ENCODE measurements at places on chromosomes 4 and X.

DNA sequence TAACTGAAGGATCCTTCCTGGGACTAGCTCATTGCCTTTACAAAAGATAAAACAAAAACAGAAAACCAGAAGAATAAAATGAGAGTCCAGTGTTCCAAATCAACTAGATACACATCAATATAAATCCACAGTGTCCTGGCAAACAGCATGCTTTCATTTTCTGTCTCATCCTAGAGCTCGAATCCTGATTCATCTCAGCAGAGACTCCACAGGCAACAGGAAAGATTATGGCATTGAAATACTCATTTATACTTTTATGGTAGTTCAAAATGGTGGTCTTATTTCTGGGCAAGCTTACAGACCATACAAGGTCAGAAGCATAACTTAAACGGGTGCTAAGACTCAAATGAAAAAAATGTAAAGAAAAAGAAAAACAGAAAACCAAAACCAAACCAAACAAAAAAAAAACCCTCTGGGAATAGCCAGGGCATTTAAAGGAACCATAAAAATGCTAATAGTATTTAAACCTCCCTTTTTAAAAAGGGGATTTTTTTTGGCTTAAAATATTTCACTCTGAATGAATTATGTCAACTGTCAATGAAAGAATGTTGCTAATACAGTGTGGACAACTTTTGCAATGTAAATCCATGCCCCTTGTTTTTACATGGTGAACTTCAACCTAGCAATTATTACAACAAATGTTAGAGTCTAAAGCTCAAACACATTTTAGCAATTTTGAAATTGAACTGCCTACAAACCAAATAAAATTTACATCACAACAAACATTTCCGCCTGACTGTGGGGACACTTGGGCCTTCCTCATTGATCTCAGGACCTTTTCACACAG lies 57.9 kb downstream of the GPR101 start:
- no peak overlapping the region for H3K27ac ChIP-seq
- no peak overlapping the region for H3K4me3 ChIP-seq
- peaks cover 2% of the 10 kb centered on the region for H3K36me3 ChIP-seq
- H3K27me3 ChIP-seq: no peaks in the 10 kb centered on the region
- DNase-seq: no peak

DNA sequence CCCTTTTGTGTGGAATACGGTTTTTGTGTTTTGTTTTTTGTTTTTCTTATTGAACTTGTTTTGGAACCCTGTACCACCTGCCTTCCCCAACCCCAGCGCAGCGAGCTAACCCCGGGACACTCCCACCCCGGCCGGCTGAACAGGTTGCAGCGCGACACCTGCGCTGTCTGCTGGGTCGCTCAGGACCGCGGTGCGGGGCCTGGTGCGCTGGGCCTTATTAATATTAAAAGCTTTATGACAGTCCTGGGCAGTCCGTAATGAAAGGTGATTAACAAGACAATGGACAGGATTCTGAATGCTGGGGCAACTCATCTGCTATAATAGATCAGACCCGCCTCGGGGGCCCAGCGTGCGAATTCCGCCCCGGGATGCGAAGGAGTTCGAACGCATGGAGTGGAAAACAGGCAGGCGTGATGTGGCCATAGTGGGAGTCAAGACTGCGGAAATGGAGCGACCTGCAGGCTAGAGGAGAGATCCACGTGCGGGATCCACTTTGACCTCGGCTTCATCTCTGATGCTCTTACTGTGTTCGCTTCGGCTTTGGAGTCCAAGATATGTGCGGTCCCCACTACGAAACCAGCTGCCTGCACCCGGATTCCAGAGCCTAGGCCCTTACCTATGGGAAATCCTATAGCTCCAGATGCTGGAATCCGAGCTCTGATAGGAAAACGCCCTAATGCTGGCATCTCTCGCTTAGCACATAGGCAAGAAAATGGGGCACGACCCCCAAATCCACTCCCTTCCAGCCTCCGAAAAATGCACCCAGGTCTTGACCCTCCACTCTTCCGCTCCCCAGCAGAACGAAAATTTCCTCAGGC lies 69.0 kb upstream of the TMEM33 start:
- H3K4me3 ChIP-seq: peak overlapping the region; percentile 15
- H3K27ac ChIP-seq: no peak overlapping the region
- no peak for DNase-seq
- peaks cover 3% of the 10 kb centered on the region for H3K36me3 ChIP-seq
- peaks cover 12% of the 10 kb centered on the region for H3K4me1 ChIP-seq
- peaks cover 75% of the 10 kb centered on the region for H3K27me3 ChIP-seq

GRCh38 chr4:108919226-108919893 lies 156.5 kb upstream of the ETNPPL start:
- DNase-seq: no peak
- peaks cover 8% of the 10 kb centered on the region for H3K27me3 ChIP-seq
- no peaks in the 10 kb centered on the region for H3K4me1 ChIP-seq
- no peak overlapping the region for H3K27ac ChIP-seq
- H3K36me3 ChIP-seq: no peaks in the 10 kb centered on the region

DNA sequence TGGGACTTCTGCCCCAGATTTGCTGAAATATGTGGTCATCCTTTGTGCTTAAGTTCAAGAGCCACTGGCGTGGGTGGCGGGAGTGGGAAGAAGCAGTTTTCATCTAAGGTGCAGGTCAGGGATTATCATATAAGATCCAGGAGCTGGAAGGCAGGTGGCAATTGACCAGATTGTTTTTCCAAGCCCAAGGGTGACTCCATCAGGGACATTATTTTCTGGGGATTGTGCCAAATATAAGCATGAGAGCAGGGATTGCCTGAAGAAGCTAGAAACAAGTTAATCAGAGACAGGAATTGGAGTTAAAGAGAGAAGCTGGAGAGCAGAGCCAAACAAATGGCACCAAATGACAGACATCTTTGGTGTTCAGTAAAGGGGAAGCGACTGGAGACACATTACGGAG lies 19.4 kb upstream of the SEL1L3 start:
- no peaks in the 10 kb centered on the region for H3K4me1 ChIP-seq
- H3K27me3 ChIP-seq: peaks cover 6% of the 10 kb centered on the region
- no peak overlapping the region for H3K27ac ChIP-seq
- no peaks in the 10 kb centered on the region for H3K36me3 ChIP-seq
- no peak for DNase-seq

DNA sequence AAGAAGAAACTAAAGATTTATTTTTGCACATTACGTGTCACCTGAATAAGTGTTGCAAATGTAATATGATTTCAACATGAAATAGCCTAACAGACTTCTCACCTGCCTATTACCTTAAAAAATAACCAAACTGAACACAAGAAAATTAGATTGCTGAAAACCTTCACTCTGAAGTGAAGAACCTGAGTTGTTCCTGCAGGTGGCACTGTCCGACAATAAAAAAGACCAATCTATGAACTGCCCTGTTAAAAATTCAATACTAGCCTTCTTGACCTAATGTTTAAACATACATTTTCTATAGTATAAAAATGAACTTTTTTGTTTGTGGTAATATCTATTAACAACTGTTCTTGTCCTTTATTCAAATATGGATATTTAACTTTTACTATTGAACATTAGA lies 69.2 kb upstream of the PNPLA4 start:
- no peak overlapping the region for H3K4me3 ChIP-seq
- H3K36me3 ChIP-seq: no peaks in the 10 kb centered on the region
- H3K27ac ChIP-seq: no peak overlapping the region
- no peaks in the 10 kb centered on the region for H3K27me3 ChIP-seq
- no peaks in the 10 kb centered on the region for H3K4me1 ChIP-seq
- DNase-seq: no peak

- H3K4me3 ChIP-seq: no peak overlapping the region
- no peaks in the 10 kb centered on the region for H3K27me3 ChIP-seq
- DNase-seq: no peak
- H3K36me3 ChIP-seq: peaks cover 1% of the 10 kb centered on the region
- H3K4me1 ChIP-seq: peaks cover 5% of the 10 kb centered on the region
Measured at GRCh38 chr4:102787096-102787881, 26.5 kb upstream of the MANBA start.

GRCh38 chr4:67291644-67292043 lies 253.7 kb downstream of the CENPC start:
- no peaks in the 10 kb centered on the region for H3K36me3 ChIP-seq
- no peak overlapping the region for H3K27ac ChIP-seq
- no peak overlapping the region for H3K4me3 ChIP-seq
- H3K27me3 ChIP-seq: no peaks in the 10 kb centered on the region

DNA sequence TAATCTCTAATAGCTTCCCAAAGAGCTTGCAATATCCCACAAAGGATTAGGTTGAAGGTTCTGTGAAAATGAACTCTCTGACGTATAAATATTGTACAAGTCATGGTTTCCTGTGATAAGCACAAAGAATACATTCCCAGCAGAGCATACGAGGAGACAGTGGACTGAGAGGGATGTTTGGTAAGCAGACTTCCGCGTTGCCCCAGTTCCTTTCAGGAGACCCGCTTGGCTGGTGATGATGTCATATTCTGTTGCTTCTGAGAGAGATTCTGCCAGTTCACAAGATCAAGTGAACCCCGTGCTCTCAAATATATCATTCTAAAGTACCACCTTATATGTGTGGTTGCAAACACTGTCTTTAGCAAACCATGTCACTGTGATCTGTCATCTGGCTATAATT lies 323.9 kb upstream of the CASK start:
- no peak overlapping the region for H3K27ac ChIP-seq
- peak overlapping the region; percentile 65 for H3K4me3 ChIP-seq
- DNase-seq: no peak
- H3K4me1 ChIP-seq: no peaks in the 10 kb centered on the region
- H3K36me3 ChIP-seq: no peaks in the 10 kb centered on the region

- H3K4me1 ChIP-seq: no peaks in the 10 kb centered on the region
- no peak for DNase-seq
- H3K27ac ChIP-seq: no peak overlapping the region
- no peak overlapping the region for H3K4me3 ChIP-seq
- H3K27me3 ChIP-seq: no peaks in the 10 kb centered on the region
Measured at GRCh38 chr4:132333724-132334047, 815.4 kb upstream of the PCDH10 start.

- H3K36me3 ChIP-seq: no peaks in the 10 kb centered on the region
- H3K27ac ChIP-seq: no peak overlapping the region
- H3K4me3 ChIP-seq: no peak overlapping the region
- peaks cover 11% of the 10 kb centered on the region for H3K4me1 ChIP-seq
- DNase-seq: no peak
Measured at GRCh38 chrX:9317176-9317575, 147.7 kb upstream of the TBL1X start.

- H3K27me3 ChIP-seq: peaks cover 81% of the 10 kb centered on the region
- no peak overlapping the region for H3K27ac ChIP-seq
- peaks cover 9% of the 10 kb centered on the region for H3K4me1 ChIP-seq
- H3K4me3 ChIP-seq: no peak overlapping the region
- peaks cover 5% of the 10 kb centered on the region for H3K36me3 ChIP-seq
- DNase-seq: no peak
Measured at GRCh38 chr4:84502955-84503373, 3.9 kb upstream of the NKX6-1 start.

DNA sequence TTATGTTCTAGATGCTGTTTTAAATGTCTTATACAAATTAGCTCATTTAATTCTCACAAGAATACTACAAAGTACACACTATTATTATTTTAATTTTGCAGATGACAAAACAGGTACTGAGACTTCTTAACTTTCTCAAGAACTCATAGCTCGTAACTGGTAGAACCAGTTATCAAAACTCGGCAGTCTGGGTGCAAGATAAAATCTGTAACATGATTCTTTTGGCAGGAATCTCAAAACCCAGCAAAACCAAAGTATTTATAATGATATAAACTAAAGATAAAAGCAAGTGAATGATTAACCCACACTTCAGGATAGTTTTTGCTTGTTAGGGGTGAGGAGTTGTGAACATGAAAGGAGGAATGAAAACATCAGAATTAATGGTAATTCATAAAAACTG lies 27.6 kb downstream of the CLNK start:
- peaks cover 11% of the 10 kb centered on the region for H3K4me1 ChIP-seq
- no peak overlapping the region for H3K4me3 ChIP-seq
- peak overlapping the region; percentile 37 for H3K27ac ChIP-seq
- H3K36me3 ChIP-seq: no peaks in the 10 kb centered on the region

DNA sequence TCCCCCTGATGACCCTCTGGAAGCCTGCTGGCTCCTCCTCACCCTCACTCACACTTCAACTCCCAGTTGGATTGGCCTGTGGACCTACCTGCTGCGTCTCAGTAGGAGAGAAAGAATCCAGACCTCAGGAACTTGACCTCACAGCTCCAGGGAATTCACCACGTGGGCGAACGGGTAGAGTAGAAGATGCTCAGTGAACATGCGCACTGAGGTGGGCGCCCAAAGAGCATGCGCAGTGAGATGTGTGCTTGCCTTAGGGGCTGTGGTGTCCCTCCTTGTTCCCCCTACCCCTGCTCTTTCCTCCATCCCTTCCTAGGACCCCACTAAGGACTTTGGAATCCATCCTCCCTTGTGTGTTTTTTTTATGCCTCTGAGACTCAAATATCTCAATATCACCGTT lies 12.9 kb downstream of the FOXR2 start:
- no peaks in the 10 kb centered on the region for H3K36me3 ChIP-seq
- H3K4me3 ChIP-seq: no peak overlapping the region
- no peak for DNase-seq
- H3K4me1 ChIP-seq: no peaks in the 10 kb centered on the region

- H3K4me3 ChIP-seq: no peak overlapping the region
- no peak overlapping the region for H3K27ac ChIP-seq
- peaks cover 54% of the 10 kb centered on the region for H3K27me3 ChIP-seq
- H3K36me3 ChIP-seq: peaks cover 3% of the 10 kb centered on the region
Measured at GRCh38 chr4:185504098-185505047, 30.9 kb downstream of the PDLIM3 start.

DNA sequence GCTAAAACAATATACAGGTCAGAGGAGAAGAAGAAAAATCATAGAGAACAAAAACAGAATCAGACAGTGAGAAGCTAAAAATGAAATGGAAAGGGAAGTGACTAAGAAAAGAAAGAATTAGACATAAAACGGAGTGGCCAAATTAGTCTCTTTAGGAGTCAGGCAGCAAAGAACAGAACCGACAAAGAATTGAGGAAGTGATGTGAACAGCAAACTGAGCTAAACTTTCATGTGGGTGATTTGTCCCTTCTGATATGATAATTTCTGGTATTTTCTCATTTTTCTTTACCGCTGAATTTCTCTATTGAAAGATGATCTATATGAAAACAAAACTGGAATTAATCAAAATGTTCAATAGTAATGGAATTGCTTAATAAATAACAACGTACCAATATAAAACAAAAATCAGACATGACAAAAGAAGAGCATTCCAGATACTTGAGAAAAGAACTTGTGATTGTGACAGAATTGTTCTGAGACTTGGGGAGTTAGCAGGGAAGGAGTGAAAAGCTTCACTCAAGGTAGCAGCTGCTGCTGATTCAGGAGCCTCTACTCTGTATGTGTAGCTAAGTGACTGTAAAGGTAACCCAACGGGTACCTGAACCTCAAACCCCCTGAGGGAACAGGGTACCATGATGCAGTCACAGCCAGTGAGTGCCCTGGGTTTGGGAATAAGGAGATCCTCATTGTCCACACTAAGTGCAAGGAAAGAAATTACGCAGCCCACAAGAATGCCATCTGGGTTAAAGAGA lies 8.8 kb downstream of the TAPT1 start:
- peaks cover 53% of the 10 kb centered on the region for H3K4me1 ChIP-seq
- peaks cover 13% of the 10 kb centered on the region for H3K36me3 ChIP-seq
- H3K4me3 ChIP-seq: peak overlapping the region; percentile 58
- H3K27ac ChIP-seq: peak overlapping the region; percentile 61
- no peak for DNase-seq
- no peaks in the 10 kb centered on the region for H3K27me3 ChIP-seq

GRCh38 chr4:68591204-68591603 lies 15.1 kb upstream of the UGT2B17 start:
- peaks cover 21% of the 10 kb centered on the region for H3K27me3 ChIP-seq
- H3K27ac ChIP-seq: no peak overlapping the region
- no peaks in the 10 kb centered on the region for H3K4me1 ChIP-seq
- DNase-seq: no peak

- peaks cover 8% of the 10 kb centered on the region for H3K36me3 ChIP-seq
- no peak overlapping the region for H3K27ac ChIP-seq
- no peak for DNase-seq
- no peak overlapping the region for H3K4me3 ChIP-seq
- H3K27me3 ChIP-seq: peaks cover 41% of the 10 kb centered on the region
Measured at GRCh38 chr4:7313347-7313811, 121.0 kb downstream of the SORCS2 start.

All from T-helper 17 cell (primary cell).